AG10803 (cell line): ENCODE measurements at places on chromosomes 4 and X.

DNA sequence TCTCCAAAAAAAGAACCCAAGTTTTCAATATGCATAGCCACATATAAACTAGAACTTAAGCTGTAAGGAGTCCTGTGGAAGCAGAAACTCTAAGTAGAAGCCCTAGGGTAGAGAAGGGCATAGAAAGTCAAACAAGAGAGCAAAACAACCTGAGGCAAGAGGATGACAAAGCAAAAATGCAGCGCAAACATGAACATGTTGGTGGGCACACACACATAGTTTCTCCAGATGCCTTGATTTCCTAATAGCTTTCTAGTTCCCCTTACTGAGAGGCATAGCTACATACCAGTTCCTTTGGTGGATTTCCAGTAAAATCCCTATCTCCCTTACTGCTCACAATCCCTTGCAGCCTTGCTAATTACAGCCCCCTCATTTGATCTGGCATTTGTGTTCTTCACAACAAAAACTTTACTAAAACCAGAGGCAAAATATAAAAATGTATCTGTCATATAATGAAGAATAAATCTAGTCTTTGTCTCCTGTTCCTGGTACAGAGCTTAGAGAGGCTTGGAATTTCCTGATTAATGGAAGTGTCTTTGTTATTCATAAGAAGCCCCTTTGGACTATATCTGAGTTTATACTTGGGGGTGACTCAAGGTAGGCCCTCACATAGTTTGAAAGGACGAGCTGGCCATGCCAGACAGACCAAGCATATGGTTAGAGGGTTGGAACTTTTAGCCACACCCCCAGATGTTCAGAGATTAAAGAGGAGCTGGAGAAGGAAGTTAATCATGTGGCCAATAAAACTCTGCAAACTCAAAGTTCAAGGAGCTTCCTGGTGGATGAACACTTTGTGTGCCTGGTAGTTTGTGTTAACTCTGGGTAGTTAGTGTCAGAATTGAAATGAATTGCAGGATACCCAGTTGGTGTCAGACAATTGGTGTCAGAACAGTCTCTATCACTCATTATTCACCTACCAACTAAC, 52.7 kb upstream of the ZCCHC13 start:
- peak; percentile 87 for DNase-seq

DNA sequence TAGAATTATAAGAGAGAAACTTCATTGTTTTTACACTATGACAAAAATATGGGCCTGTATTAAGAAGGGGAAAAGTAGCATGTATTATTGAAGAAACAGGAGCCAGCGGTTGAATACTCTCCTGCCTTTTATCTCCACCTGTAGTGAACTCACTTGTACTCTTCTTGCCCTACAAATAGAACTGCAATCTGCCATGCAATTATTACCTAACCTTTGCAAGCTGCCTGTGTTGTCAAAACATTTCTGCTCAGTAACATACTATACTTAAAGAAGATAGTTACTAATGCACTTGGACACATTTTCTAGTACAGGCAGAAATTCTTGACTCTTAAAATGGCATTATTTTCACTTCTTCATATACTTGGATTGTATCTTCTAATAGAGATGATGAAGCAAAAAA, 818.4 kb upstream of the GRID2 start:
- no peak for DNase-seq

DNA sequence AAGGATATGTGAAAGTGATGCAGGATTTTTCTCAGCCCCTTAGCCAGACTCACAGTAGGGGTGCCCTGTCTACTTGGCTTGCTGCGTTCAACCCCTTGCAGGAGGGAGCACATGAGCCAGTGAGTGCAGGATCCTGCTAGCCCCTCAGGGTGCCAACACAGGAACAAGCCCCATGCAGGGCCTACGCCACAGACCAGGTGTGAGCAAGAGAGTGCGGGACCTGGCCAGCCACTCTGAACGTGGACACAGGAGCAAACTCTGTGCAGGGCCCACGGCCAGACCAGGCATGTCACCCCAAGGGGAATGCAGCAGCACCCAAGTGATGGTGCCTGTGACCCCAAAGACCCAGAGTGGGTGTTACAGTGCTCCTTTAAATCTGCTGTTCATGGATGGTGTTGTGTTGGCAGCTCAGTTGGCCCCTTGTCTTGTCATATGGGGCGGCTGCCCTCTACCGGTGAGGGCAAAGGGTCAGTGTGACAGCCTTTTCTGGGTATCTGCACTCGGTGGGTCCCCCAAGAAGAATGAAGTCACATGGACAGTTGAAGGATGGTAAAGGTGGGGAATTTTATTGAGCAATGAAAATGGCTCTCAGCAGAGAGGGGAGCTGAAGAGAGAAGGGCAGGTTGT, 188.4 kb upstream of the MAOA start:
- DNase-seq: no peak

GRCh38 chr4:168724686-168725411, 228.0 kb downstream of the PALLD start:
- DNase-seq: peak; percentile 83

GRCh38 chr4:139589336-139590018, 33.5 kb upstream of the SETD7 start:
- DNase-seq: no peak

DNA sequence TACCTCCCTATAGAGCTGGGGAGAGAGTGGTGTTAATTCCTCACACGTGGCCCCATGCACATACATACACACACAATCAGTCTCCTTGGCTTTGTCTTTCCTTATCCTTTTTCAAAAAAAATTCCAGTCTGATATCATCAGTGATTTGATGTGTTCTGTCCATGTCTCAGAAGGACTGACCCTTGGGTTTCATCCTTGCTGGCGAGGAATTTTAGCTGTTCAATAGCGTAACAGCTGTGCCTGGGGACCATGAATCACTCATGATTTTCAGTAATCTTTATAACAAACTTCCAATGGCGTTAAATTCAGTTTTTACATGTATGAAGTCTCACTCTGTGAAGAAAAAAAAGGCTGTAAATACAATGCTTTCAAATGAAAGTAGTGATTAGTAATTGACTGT, 204.6 kb downstream of the RBMX2 start:
- no peak for DNase-seq

GRCh38 chr4:56531823-56532222, 26.2 kb downstream of the ARL9 start:
- no peak for DNase-seq

DNA sequence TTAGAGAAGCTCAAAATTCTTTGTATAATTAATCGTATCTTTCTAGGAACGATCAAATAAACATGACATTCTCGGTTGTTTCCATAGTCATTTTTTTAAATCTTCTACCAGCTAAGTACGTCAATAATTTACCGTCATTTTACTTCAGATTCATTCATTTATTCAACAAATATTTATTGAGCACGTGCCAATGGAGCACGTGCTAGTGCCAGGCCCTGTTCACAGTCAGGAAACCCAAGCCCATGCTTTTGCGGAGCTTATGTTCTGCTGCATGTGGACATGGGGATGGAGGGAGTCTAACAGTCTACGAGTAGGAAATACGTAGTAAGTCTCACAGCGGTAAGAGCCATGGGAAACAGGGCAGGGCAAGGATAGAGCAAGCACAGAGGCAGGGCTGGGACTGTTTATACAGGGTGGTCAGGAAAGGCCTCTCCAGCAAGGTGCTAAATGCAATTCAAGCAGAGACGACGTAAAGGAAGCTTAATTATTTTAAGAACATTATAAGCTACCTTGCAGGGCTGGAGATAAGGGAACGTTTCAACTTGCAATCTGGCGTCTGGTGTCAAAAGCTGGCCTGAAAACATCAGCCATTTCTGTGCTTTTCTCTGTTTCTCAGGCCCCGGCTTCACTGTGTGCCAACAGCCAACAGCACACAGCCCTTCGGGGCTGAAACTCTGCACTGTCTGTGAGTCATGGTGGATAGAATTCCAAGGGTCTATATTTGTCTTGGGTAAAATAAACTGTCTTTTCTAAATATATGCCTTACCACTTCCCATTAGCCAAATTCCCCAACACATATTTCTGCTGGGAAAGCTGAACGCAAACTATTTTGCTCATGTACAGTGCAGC, 517.1 kb upstream of the ZFP42 start:
- DNase-seq: peak; percentile 93

DNA sequence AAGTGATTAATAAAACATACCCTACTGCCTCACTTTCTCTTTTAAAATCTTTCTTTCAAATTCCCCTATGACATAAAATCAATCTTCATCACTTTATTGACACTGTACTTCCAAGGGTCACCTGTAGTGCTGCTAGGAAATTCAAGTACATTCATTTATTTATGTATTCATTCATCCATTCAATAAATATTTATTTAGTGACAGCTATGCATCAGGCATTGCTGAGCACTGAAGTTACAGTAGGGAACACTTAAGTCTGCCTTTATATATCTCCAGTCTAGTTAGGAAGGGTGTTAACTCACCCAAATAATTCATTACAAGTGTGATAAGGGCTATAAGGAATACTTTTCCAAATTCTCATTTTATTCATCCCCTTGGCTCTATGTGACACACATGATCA, 2.3 kb downstream of the SYTL5 start:
- DNase-seq: no peak

- no peak for DNase-seq
Measured at GRCh38 chr4:139617702-139618490, 47.7 kb upstream of the MGST2 start.

DNA sequence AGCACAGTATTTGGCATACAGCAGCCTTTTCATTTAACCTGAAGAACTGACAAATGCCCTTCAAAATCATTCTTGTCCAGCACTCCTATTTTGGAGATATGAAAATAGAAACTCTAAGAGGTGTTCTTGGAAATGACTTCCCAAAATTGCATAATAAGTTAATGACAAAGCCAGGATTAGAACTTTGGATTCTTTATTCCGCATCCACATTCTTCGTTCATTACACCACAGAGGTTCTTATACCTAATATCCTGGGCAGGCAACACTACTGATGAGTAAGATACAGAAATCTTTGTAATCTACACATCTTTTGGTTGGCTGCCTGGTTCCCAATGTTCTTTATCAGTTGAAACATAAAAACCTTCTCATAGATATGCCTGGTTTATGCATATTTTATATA, 5.9 kb downstream of the COL25A1 start:
- no peak for DNase-seq

GRCh38 chrX:69556060-69557011, 52.2 kb downstream of the NALF2 start:
- no peak for DNase-seq

DNA sequence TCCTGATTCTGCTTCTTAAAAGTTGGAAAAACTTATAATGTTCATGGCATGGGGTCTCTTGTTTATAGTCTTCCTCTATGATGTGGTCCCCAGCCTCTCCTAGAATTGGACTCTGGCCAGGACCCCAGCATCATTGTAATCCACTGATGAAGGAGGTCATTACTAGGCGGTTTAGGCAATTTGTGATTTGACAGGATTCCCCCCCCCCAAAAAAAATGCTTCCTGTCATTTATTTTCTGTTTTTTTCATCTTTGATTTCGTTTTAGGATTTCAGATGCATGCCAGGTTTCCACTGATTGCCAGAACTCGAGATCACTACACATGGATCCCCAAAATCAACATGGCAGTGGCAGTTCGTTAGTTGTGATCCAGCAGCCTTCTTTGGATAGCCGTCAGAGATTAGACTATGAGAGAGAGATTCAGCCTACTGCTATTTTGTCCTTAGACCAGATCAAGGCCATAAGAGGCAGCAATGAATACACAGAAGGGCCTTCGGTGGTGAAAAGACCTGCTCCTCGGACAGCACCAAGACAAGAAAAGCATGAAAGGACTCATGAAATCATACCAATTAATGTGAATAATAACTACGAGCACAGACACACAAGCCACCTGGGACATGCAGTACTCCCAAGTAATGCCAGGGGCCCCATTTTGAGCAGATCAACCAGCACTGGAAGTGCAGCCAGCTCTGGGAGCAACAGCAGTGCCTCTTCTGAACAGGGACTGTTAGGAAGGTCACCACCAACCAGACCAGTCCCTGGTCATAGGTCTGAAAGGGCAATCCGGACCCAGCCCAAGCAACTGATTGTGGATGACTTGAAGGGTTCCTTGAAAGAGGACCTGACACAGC, 4.9 kb downstream of the SPRY1 start:
- DNase-seq: no peak

DNA sequence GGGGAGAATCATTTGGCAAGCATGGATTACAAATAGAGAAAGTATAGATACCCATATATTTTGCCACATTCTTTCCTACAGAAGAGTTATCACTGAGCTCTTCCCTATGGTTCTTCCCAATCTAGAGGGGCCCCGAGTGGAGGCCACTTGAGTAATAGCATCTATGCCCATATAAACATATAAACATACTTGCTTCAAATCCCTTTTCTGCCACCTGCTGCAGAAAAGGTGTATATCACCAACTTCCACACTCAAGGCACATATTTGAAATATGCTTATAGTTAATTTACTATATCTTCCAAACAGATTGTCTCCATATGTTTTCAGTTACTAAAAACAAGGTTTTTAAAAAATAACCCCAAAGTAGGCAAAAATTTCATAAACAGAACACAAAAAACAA, 642.8 kb upstream of the DIPK2B start:
- DNase-seq: no peak

- no peak for DNase-seq
Measured at GRCh38 chr4:91028228-91028627, 901.0 kb downstream of the CCSER1 start.

DNA sequence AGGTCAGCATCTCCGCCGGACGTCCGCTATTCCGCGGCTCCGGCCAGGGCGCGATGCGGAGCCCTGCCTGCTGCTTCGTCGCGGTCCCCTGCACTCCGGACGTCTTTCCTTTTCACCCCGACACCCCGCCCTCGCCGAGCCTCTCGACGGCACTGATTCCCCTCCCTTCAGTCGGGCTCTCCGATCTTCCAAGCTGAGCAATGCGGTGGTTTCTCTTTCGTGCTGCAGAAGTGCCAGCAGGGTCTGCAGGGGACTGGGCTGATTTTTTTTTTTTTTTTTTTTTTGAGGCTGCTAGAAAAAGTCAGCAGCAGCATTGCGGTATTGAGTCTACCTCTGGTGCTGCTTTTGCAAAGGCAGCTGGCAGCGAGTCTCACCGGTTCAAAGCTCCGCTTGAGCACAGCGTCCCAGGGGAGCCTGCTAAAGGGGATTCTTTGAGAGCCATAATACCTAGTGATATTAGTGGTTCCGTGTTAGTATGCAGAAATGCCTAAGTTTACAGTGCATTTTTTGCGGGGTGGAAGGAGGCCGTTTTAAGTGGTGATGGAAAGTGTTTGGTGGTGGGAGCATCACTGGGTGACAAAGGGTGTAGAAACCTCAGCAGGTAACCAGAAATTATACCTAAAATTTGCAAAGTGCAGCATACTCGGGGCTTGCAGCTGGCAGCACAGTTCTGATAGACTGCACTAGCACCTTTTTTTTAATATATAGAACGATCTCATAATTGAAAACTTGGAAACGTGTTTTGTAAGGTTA, 969 bp downstream of the STIM2 start:
- peak; percentile 49 for DNase-seq
